ENCODE measurements at places on chromosomes 1 and 21. TPM values are rescaled to one million over a fixed set of nuclear protein-coding genes. Genes with fewer than 3 reads are reported as not detected.

Gene C1orf56
- 2.7 TPM for total RNA-seq

Gene FAM177B
- not detected for total RNA-seq

Gene ZNF593
- total RNA-seq = 13.6 TPM

Gene SLC6A9
- total RNA-seq = 16.2 TPM

Gene FCAMR
- total RNA-seq = not detected

Gene FLG
- 0.23 TPM for total RNA-seq

Gene MLLT11
- total RNA-seq = 4.5 TPM

Gene PER3
- 9.9 TPM for total RNA-seq

Gene ARPC5
- total RNA-seq = 324 TPM

Gene NTRK1
- total RNA-seq = 0.07 TPM

Gene FAM167B
- total RNA-seq = 0.98 TPM

Gene ZNF695
- 0.79 TPM for total RNA-seq

Measured in smooth muscle cell of the pulmonary artery (primary cell).